Tibial nerve (tissue), 4 donors: ENCODE measurements at places on chromosomes 12 and 14. TPM values are rescaled to one million over a fixed set of nuclear protein-coding genes. Genes with fewer than 3 reads are reported as not detected.

DNA sequence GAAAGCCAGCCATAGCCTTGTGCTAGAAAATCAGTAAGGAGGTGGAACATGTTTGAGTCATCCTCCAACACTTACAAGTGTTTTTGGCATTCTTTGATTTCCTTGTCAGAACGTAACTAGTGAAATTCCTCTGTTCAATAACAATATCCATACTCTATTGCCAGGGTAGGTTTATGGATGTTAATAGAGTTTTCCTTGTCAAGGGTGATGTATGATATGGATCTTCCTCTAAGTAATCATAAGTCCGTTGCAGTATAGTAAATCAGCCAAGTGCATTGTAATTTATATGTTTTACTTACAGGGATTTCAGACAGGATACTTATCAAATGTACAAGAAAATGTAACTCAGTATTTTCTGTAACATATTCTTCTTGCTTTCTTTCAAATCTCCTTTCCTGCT is 19.4 kb downstream of the NAV3 start:
- no peak for DNase-seq

The RNU4-1 gene
- total RNA-seq, result under 0.01 TPM

DNA sequence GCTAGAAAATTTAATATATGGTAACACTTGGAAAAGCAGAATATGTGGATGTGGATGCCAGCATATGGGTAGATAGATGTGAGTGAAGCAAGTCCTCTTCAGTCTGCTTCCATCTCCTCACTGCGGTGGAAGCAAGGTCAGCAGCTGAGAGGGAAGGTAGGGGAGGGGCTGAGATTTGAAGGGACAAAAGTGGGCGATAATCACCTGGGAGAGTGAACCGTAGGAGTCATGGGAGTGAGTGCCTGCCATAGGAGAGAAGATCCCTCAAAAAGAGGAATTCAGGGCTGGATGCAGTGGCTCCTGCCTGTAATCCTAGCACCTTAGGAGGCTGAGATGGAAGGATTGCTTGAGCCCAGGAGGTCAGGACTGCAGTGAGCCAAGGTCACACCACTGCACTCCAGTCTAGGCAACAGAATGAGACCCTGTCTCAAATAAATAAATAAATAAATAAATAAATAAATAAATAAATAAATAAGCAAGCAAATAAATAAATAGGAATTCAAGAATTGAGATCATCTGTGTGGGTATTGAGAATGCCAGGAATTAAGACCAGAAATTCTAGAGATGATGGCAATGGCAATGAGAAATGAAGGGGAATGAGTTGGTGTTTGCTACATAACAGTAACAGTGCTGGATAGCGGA is 123.4 kb downstream of the BICD1 start:
- DNase-seq, result no peak

- DNase-seq, result peak; percentile 61
Observed at GRCh38 chr14:50230701-50231474, 490 bp downstream of the SOS2 start.

- peak; percentile 30 for DNase-seq
Observed at GRCh38 chr12:69239922-69240630, 707 bp downstream of the CPSF6 start.

- DNase-seq, result no peak
Observed at GRCh38 chr14:74509587-74510222, 16.1 kb downstream of the ISCA2 start.

The CNOT2 gene
- 80.6 TPM for total RNA-seq

DNA sequence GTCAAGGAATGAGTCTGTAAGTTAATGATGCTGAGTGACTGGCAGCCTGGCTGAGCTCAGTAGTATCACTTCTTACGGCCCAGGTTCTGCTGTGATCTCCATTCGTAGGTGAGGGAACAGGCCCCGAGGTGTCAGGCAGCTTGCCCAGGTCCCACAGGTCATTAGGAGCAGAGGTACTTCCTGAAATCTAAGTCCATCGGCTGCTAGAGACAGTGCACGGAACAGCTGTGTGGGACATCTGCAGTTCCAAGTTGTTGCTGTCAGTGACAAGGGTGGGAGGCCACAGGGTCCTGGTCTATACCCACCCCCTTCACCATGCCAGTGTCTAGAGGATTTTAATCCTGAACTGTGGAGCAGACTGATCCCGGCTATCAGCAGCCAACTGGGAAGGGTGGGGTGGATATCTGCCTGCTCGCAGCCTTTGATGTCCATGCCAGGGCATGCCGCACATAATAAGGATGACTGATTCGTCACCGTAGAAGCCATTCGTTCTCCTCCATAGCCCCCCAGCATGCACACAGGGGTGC is 82.3 kb upstream of the RIN3 start:
- DNase-seq, result no peak

DNA sequence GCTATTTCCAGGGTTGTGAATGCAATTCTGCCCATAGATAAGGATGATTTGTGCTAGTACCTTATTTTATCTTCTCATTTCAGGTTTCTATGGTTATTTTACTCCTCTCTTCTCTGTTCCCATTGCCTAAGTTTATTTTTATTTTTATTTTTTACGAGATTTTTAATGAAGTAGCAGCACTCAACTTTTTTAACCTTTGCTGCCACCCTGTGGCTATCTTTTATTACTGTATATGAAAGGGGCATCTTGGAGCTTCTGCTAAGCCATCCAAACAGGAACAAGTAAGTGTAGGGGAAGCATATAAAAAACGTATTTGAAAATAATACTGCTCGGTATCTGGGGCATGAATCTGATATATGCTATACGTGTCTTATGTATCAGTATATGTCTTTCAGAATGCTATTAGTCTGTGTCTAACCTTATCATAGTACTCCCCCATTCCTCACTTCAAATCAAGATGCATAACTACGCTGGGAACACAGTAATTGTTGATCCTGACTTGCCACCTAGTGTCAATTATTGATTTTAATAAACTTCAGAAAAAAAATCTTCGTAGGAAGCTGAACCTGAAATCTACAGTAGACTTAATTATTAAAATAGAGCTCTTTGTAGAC is 60.3 kb downstream of the KLRG1 start:
- DNase-seq, result no peak

GRCh38 chr12:12017135-12017581 is 53.6 kb upstream of the BCL2L14 start:
- DNase-seq, result no peak

DNA sequence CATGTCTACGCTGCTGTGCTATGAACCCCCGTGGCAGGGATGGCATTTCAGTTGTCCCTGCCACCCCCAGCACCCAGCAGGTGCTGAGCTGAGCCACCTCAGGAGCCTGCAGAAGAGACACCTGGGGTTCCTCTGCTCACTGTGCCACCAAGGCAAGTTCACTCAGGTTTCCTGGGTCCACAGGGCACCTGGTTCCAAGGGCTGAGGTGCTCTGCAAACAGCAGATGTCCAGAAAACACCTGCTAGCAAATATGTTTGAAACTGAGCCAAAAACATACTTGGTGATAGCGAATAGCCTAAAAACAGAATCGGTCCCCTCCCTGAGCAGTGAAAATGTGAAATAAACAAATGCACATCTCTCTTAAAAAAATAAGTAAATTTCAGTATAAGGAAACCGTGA is 35.6 kb upstream of the GPR68 start:
- DNase-seq, result no peak

- DNase-seq, result no peak
Observed at GRCh38 chr12:19223018-19223417, 93.5 kb downstream of the PLEKHA5 start.

DNA sequence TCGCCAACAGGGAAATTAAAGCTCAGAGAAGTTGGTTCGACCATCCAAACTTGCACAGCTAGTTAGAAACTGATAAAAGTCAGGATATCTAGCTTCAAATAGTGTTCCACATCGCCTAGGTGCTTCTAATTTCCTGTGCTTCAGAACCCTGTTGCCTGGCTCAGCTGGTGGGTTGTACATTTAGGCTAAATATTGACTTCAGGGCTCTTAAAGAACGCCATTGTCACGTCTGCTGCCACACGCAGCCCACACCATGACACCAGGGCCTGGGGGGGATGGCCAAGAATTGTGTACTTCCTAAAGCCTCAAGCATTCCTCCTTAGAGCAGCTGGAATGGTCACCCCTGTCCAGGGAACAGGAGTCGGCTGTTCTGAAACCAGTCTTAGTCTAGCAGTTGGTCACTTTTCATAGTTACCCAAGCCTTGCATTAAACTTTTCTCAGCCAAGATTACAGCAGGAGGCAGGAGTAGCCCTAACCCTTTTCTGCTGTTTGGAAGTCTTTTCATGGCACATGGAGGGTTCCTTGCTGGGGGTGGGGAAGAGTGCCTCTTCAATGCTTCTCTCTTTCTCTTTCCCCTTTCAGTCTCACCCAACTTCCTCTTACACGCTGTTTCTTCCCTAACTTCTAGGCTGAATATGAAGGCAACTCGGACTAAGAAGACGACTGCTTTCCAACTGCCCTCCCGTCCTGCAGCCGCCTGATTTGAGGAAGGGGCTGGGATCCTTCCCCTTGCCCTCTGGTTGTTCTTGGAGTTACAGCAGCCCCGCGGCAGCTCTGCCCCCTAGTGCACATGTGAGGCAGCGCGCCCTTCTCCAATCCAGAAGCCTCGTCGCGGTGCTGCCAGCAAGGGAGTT is 17.1 kb downstream of the FOS start:
- peak; percentile 94 for DNase-seq

DNA sequence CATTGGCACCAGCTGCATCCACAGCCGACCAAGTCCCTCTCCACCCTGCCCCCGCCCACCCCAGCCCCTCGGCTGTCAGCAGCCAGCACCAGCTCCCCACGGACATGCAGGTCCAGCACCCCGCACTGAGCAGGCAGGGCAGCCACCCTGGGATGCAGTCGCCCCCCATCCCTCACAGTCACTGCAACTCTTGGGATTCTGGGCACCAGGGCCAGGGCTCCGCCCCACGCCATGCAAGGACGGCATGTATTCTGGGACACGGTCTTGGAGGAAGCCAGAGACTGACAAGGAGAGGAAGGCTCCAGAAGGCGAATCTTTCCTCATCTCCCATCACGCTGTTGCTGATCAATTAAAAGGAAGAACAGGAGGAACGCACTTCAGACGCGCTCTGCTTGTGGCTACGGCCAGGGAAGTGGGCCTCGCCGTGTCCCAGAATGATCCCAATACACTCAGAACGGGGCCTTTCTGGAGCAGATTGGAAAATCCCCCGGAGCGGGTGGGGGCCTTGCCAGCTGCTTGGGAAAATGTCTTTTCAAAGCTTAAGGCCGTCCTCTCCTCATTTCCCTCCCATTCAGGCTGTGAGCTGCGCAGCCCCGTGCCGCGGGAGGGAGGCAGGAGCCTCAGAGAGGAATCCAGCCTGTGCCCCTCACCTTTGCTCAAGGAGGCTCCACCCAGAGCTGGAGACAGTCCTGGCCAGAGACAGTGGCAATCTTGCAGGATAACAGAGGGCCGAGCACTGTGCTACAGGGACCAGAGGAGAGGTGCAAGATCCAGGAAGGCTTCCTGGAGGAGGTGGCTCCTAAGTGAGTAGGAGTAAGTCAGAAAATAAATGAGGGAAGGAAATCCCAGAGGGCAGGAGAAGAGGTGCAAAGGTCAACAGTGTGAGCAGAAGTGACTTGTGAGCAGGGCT is 54.1 kb upstream of the DIO3 start:
- peak; percentile 12 for DNase-seq

- no peak for DNase-seq
Observed at GRCh38 chr12:1603269-1603993, 9.1 kb upstream of the FBXL14 start.

- no peak for DNase-seq
Observed at GRCh38 chr12:132524405-132524804, 34.5 kb downstream of the FBRSL1 start.

The SMIM41 gene
- 28.0 TPM for total RNA-seq

DNA sequence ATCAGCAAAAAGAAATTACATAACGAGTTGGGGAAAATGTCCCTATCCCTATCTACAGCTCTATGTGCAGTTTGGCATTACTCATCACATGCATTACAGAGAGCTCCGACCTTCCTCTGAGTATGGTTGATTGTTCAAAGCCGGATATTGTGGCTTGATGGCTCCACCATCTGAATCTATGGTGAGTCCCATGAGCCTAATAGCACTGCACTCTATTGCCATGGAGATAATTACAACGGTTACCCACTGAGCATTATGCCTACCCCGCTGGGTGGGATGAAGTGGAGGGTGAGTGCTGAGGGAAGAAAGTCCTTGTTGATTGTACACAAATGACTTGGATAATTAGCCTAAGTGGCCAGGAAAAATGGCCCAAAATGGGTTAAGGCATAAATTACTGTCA is 800.5 kb downstream of the NRXN3 start:
- no peak for DNase-seq

- no peak for DNase-seq
Observed at GRCh38 chr14:93040443-93040842, 75.3 kb downstream of the ITPK1 start.

- DNase-seq, result no peak
Observed at GRCh38 chr12:77745624-77746023, 85.1 kb upstream of the NAV3 start.

GRCh38 chr14:74610866-74611649 is 979 bp downstream of the LTBP2 start:
- no peak for DNase-seq

GRCh38 chr12:73950507-73950906 is 587.1 kb upstream of the ATXN7L3B start:
- DNase-seq, result no peak

DNA sequence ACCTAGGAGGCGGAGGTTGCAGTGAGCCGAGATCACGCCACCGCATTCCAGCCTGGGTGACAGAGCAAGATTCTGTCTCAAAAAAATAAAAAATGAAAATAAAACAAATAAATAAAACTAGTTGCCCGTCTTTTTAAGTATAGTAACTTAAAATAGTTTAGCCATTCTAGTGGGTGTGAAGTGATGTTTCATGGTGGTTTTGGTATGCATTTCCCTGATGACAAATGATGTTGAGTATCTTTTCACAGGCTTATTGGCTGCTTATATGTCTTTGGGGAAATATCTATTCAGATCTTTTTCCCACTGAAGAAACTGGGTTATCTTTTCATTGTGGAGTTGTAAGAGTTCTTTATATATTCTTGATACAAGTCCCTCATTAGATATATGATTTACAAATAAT is 102.4 kb upstream of the METAP2 start:
- no peak for DNase-seq

DNA sequence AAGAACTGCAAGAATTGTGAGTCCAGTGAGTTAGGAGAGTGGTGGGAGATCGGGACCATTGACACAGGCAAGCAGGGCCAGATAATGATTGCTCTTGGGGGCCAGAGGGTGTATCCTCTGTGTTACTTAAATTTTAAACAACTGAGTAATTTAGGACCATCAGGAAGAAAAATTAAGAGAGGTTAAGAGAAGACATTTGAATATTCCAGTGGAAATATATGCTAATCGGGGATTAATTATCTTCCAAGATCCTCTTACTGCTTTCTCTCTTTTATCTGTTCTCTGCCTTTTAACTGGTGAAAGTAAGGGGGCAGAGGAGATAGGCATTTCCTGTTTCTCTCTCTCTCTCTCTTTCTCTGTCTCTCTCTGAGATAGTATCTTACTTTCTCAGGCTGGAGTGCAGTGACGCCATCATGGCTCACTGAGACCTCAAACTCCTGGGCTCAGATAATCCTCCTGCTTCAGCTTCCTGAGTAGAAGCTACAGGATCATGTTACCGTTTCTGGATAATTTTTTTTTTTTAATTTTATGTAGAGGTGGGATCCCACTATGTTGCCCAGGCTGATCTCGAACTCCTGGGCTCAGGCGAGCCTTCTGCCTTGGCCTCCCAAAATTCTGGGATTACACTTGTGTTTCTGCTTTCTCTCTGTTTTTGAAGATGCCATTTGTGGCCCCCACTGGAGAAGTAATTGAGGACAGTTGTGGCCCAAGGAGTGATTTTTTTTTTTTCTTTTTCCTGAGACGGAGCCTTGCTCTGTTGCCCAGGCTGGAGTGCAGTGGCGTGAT is 85.1 kb downstream of the DIP2B start:
- no peak for DNase-seq
